Liver (tissue), 10 donors: ENCODE measurements at places on chromosomes 13 and 19. TPM values are rescaled to one million over a fixed set of nuclear protein-coding genes. Genes with fewer than 3 reads are reported as not detected.

The RDH8 gene
- total RNA-seq = not detected

The TMC4 gene
- total RNA-seq = 1.8 TPM

The NPHS1 gene
- total RNA-seq = under 0.01 TPM

- DNase-seq = no peak
These were observed 234.0 kb upstream of the PCDH9 start for GRCh38 chr13:67464154-67464553.

GRCh38 chr13:36813225-36813624 is 5.8 kb upstream of the RFXAP start:
- DNase-seq = no peak

DNA sequence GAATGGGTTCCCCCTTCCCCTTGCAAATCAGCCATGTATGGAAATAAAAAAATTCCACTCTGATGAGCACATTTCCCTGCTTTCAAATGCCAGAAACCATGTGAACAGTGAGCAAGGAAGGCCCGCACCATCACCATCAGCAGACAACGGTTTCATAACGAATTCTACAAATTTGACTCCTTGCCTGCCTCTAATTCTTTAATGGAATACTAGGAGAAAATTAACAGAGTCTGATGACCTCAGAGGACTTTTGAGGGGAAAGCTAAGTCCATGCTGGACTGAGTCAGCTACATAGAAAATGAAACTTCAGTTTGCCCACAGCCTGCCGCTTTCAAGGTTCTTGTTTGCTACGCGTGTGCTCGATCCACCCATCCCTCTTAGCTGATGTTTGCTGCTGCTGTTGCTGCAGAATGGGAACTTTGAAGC is 46.7 kb upstream of the KL start:
- DNase-seq = no peak

GRCh38 chr13:97515643-97516042 is 81.7 kb downstream of the RAP2A start:
- no peak for DNase-seq

- peak; percentile 62 for DNase-seq
These were observed 73.4 kb upstream of the FLT1 start for GRCh38 chr13:28568286-28568685.

DNA sequence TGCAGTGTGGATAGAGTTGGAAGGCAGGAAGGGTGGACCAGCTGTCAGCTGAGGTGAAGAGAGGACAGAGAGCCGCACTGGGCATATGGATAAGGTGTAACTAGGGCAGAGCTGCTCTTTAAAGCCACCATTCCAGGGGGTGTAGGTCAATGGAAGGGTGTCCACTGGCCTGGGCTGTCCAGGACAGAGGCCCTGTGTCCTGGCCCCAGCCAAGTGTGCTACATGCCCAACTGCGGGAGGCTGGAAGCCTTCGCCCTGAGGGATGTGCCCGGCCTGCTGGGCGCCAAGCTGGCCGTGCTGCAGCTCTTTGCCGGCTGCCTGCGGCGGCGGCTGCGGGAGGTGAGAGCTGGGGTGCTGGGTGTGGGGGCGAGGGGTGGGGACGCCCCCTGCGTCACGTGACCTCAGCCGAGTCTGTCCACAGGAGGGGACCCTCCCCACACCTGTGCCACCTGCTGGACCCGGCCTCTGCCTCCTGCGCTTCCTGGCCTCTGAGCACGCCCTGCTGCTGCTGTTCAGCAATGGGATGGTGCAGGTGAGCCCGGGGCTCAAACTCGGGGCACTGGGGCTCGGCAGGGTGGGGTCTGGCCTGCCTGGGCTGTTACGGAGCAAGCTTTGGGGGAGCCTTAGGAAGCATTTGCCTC is 9.8 kb downstream of the PLK5 start:
- DNase-seq = no peak

GRCh38 chr13:101140087-101140770 is 276.1 kb downstream of the NALCN start:
- no peak for DNase-seq

- no peak for DNase-seq
These were observed 23.4 kb downstream of the RDH8 start for GRCh38 chr19:10036601-10037071.

- DNase-seq = no peak
These were observed 2.7 kb upstream of the RASAL3 start for GRCh38 chr19:15466851-15467733.

DNA sequence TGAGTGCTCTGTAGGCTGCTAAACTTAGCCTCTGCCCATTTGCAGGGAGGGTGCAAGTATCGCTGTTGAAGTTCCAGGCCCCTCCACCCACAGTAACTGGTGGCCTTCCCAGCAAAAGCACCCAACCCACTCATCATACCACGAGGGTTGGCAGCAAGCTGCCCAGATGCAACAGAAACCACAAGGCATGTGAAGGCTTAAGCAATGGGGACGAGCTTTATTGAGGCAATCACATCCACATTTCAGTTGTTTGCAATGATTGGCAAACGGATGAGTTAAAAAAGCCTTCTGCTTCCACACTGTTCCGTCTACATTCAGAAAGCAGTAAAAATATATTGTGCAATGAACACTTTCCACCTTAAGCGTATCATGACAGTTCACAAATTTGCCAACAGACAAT is 10.3 kb downstream of the GJB6 start:
- DNase-seq = no peak

- no peak for DNase-seq
These were observed 349.0 kb downstream of the EFNB2 start for GRCh38 chr13:106186366-106187030.
